Activated naive CD8-positive, alpha-beta T cell treated with anti-CD3 and anti-CD28 coated beads, Interleukin-2, amount 50 U/mL, for 16 hours (primary cell): ENCODE measurements at places on chromosomes 6 and 20.

DNA sequence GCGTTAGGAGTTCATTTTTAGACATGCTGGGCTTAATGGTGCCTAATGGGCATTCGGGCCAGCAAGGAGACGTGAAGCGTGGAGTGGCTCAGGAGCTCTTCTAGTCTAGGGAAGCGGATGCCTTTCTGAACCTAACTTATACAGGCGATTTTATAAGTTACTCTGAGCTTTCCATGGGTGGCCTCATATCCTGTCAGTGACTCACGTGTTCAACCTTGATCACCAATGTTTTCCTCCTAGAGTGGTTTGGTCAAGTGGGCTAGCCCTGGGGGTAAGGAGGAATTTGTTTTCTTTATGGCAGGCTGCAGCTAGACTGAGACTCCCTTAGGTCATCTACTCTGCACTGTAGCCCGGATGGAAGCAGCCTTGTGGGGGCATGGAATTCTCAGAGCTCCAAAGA is 52.1 kb downstream of the PLAGL1 start:
- DNase-seq, result no peak

DNA sequence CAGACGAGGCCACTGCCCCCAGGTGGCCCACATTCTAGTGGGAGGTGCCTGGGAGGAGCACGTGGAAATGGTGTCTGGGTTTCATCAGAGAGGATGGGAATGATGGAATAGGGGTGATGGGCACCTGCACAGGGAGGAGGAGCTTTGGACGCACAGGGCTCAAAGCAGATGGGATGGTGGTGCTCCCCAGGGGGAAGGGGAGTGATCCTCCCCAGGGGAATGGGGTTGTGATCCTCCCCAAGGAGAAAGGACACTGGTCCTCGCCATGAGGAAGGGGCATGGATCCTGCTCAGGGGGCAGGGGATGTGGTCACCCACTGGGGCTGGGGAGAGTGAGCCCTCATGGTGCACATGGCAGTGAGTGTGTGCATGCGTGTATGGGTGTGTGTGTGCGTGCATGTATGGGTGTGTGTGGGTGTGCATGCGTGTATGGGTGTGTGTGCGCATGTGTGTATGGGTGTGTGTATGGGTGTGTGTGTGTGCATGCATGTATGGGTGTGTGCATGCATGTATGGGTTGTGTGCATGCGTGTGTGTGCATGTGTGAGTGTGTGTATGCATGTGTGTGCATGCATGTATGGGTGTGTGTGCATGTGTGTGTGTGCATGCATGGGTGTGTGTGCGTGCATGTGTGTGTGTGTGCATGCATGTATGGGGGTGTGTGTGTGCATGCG is 49.7 kb upstream of the SLCO4A1 start:
- no peak for DNase-seq

- no peak for DNase-seq
These were observed at the start of gene MYLK4 for GRCh38 chr6:2750832-2751231. MYLK4 (minus strand) TSS chr6:2750922; CDS start chr6:2749294, 1,628 bp downstream.

DNA sequence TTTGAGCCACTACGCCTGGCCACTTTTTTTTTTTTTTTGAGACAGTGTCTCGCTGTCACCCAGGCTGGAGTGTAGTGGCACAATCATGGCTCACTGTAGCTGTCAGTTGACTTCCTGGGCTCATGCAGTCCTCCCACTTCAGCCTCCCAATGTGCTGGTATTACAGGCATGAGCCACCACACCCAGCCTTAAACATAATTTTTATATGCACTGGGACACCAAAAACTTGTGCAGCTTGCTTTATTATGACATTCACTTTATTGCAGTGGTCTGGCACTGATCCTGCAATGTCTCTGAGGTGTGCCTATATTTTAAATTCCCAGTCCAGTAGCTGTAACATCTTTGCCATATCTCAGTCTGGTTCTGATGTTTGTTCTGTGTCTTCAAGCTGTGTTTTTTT is 34.7 kb downstream of the KAT14 start:
- DNase-seq, result no peak

DNA sequence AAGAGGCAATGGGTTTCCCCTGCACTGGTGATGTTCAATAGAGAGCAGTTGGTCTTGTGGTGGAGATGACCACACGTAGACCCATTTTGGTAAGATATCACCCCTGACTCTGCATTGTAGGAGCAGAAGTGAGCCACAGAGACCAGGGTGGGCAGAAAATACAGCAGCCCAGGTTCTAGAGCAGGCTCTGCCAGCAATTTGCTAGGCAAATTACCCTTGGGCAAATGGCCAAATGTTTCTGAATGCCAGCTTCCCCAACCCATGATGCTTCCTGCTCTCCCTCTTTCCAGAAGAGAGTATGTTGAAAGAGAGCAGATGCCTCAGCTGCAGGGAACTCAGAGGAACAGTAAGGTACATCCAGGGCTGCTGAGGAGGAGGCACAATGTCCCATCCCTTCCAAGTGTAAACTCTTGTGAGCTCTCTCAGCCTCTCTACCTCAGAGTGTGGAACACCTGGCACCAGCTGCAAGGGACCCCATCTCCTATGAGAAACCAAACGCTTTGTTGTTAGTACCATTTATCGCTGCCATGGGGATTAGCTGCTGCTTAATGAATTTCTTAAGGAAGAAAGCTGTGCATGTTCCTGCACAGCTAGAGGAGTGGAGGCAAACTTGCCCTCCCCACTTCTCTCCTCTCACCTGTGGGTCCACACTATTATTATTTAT is 317.5 kb upstream of the MOCS1 start:
- DNase-seq, result no peak

GRCh38 chr6:26304797-26305640 is 60.0 kb upstream of the BTN3A2 start:
- DNase-seq, result peak; percentile 49

GRCh38 chr6:158152659-158153058 is 15.4 kb downstream of the SERAC1 start:
- DNase-seq, result no peak

DNA sequence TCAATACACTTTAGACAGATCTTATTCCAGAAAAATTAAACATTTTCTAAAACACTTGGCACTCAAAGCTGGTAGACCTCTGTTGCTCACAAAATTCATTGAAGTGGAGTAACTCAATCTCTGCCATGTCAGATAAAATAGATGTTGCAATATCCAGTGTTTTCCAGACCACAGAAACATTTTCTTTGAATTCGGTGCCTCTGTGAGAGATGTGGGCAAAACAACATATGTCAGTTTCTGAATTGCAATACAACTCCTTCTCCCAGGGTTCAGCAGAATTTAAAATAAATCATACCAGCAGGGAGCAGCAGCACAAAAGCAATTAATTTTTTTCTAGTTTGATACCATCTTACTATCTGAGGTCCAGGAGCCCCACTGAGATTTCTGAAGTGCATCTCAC is 11.3 kb upstream of the PKHD1 start:
- no peak for DNase-seq

DNA sequence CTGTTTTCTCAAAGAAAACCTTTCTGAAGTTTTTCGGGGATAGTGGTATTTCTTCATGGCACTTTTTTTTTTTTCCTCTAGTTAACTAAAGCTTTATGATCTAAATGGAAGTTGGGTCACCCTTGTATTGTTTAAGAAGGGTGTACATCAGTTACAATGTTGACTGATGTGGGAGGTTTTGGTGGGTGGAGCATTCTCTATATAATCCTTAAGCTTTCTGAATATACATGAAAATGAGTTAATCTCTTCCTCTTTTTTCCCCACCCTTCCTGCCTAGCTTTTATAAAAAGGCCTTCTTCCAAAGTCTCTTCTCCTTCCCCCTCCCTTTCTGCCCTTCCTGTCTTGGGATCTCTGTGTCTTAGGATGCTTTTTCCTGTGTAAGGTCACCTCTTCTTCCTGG is 47.2 kb downstream of the DHX35 start:
- no peak for DNase-seq

DNA sequence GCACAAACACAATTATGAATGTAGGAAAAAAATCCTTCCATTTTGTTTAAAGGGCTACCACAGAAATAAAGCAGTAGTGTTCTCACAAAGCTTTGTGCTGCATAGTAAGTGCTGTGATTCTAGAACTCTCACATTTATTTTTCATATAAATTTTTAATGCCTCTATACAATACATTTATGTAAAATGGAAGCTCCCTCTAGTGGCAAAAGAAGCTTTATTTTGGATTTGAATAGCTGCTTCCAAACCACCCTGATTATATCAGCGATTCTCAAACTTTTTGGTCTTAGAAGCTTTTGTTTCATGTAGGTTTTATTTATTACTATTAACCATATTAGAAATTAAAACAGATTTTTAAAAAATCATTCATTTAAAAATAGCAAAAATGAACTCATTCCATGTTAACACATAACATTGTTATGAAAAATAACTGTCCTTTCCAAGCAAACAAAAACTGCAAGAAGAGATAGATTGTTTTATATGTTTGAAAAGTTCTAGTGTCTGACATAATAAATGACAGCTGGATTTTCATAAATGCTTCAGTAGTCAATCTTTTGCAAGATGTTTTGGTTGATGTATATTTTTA is 38.4 kb downstream of the HS3ST5 start:
- no peak for DNase-seq

DNA sequence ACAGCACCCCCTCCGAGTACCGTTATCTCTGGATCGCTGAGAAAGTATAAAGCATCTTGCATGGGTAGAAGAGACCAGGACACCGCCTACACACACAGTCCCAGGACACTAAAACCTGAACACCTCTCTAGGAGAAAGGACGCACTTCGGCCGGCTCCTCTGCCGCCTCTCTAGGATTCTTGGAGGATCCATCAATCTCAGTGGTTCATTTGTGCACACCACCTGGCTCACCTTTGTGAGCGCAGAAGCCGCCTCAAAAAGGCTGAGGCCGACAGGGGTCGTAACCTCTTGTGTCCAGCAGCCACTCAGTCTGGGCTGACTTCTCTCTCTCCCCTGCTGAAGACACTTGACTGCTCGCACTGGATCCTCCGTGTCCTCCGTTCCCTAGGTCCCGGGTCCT is 13.5 kb downstream of the ZSCAN23 start:
- DNase-seq, result no peak

DNA sequence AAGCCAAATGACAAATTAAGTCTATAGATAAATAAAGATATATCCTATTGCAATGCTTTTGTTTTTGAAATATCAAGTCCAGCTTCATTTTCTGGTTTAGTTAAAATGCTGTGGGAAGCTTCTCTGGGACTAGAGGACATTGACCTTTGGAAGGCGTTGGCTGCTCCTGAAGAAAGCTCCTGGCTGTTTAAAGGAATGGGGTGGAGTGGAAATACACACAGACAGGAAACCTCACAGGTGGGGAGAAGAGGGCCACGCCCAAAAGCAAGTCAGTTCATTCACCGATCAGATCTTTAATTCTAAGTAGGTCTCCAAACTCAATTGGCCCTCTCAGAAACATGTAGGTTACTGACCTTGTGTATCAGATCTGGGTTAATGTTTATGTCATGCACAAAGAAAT is 59.6 kb downstream of the SPTLC3 start:
- no peak for DNase-seq

DNA sequence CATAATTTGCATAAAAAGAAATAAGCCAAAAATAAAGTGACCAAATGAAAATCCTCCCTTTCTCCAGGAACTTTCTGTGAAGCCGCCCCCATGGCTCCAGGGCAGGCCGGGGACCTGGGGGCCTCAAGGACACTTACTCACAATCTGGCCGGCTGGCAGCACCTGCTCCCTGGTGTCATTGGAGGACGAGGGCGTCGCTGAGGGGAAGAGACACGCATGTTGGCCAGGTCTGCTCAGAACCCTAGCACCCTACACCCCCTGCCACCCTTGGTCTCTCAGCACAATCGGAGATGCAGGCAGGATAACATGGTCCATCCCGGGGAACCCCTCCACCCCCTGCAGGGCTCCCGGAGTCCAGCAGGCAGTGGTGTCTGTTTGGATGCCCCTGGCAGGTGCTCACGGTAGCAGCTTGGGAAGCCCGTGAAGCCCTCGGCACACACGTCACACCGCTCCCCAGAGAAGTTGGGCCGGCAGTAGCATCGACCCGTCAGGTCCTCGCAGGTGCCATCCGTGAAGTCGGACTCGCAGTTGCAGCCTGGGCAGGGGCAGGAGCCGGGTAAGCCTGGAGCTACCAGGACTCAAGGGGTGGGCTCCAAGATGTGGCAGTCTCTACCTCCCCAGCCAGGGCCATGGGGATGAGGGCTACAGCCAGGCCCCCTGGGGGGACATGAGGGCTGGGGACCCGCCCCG is 21.3 kb downstream of the LAMA5 start:
- DNase-seq, result no peak

DNA sequence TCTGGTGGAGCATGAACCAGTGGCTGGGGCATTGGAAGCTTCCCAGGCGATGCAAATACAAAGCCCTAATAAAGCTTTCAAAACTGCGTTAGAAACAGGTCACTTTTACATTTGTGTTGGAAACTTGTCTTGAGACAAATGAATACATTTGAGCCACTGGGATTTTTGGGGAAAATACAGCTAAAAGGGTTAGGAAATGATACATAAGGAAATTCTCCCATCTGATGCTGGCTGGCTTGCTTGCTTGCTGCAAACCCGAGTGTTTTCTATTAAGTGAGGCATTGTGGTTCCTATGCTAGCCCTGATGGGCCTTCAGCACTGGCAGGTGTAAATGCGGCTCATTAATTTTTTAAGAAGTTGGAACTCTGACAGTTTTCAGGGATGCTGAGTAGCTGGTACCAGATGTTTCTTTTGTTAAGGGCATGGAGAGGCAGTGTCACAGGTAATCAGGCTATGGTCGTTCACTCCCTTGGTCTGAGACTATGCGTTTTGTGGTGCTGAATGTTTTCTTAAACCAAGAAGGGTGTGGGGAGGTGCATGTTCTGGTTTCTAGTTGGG is 35.2 kb downstream of the RREB1 start:
- DNase-seq, result no peak

DNA sequence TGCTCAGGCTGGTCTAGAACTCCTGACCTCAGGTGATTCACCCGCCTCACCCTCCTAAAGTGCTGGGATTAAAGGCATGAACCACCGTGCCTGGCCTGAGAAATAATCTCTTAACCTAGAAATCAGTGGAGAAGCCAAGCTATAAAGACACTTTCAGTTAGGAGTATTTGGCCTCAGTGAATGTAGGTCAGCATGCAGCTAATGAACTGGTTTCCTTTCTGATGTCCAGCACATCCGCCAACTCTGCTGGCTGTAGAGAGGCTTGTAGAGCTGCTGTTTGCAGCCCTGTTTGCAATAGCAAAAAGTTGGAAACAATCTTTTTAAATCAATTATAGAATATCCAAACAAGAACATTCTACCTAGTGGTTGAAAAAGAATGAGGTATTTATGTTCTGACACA is 42.4 kb upstream of the ELOVL5 start:
- no peak for DNase-seq

- DNase-seq, result no peak
These were observed 462.9 kb downstream of the PREX1 start for GRCh38 chr20:48364688-48365421.

- no peak for DNase-seq
These were observed 48.6 kb downstream of the UQCC1 start for GRCh38 chr20:35363190-35363589.
